Fibroblast of the aortic adventitia (primary cell): ENCODE measurements at places on chromosomes 1 and 21.

- DNase-seq: no peak
These were observed 27.2 kb downstream of the FABP3 start for GRCh38 chr1:31345635-31346034.

- no peak for DNase-seq
These were observed 10.7 kb upstream of the MRPS14 start for GRCh38 chr1:175033953-175034352.

- peak; percentile 46 for DNase-seq
These were observed at the start of gene VANGL1 for GRCh38 chr1:115641762-115642167. VANGL1 (plus strand) TSS chr1:115641970; CDS start chr1:115651414, 9,444 bp downstream.

DNA sequence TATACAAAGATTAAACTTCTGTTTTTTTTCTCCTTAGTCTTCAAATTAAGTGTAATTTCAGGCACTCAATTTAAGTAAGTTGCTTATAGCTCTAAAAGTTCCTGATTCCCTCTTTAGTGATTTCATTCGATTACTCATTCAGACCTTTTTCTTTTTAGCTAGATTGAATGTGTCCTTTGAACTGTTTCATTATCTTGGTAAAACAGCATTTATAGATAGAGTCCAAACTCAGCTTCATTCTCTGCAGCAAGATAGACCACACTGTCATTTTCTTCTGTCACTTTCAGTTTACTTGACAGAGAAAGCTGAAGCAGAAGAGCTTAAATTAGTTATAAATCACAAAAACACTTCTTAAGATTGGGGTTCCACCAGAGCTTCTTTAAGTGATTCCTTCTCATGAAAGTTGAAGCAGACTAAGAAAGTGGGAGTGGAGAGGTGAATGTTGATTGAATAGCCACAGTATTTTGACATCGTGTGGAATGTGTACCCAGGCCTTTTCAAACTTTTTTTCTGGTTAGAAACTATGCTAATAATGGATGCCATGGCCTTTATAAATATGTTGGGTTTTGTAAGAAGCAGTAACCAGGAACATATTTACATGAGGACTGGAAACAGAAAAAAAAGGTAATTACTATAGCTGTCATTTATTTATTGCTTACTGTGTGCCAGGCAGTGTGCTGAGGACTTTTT, 52.2 kb downstream of the ZBTB40 start:
- peak; percentile 27 for DNase-seq
